ENCODE measurements at places on chromosomes 11 and 22. TPM values are rescaled to one million over a fixed set of nuclear protein-coding genes. Genes with fewer than 3 reads are reported as not detected.

DNA sequence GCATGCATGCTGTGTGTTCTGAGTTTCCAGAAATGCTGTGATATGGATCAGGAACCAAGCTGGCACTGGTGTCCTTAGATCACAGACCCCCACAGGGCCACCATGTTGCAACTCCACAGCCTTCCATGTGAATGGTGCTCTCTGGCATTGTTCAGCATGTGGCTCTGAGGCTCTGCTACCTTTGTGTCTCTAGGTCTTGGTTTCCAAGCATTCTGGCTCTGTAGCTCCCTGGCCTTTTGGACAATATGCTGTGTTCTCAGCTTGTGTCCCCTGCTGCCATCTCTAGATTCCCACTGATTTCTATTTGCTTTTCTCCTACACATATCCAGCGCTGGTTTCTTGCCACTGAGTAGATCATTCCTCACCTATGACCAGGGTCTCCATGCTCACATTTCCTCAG lies 3.9 kb downstream of the SPTBN2 start:
- DNase-seq = no peak

DNA sequence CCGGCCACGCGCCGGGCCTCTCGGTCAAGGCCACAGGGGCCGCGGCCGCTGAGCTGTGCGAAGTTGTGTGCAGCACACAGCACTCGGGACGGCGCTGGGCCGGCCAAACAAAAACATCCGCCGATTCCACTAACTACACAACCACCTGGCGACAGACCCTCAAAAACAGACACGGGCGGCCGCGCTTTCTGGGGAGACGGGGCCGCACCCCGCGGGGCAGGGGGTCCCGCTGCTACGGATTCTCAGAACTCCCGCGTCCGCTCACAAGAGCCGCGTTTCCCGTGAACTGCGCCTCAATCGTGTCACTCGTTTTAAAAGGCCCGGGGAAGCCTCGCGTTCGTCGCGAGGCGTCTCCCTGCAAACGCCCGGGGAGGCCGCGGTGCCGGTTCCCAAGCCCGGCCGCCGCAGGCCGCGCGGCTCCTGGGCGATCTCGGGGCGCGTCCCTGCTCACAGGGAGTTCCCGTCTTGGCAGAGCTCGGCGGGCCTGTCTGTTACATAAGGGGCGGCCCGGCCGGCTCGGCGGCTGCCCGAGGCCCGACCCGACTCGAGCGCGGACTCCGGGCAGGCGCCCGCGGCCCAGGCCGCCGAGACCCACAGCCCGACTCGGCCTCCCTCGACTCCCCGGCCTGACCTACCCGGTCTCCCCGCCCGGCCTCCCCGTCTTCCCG lies 936 bp downstream of the BRD1 start:
- DNase-seq = no peak

UPB1 gene
- 0.08 TPM for total RNA-seq

MMP11 gene
- total RNA-seq = 17.6 TPM

SHISA8 gene
- total RNA-seq = not detected

SLC22A12 gene
- total RNA-seq = not detected

All from pancreas (tissue), 10 donors.